ENCODE measurements at places on chromosomes 2 and 18.

DNA sequence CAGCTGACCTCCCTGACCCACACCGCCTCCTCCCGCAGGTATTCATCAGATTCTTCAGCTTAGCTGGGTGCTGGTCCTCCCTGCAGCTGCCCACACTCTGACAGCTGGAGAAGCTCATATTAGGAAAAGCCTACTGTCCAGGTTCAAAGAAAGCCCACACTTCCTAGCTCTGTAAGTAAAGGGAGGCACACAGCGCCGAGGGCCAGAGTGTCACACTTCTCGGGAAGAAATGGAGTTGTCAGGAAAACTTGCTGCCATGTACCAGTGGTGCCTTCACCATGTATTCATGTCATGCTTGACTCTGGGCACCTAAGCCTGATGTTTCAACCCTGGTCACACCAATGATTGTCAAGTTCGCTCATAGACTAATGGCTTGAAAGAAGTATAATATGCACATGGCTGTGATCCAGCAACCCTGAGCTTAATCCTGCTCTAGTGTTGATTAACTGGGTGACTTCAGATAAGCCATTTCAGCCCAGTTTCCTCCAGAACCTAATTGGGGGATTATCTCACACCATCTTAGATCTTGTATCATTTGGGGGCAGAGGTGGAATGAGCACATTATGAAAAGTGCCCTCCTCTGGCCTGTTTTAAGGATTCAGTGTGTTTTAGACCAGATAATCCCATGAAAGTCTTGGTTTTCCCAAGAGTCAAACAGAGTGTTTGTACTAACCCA, 180.3 kb upstream of the PARD3B start:
- DNase-seq = no peak

- DNase-seq = no peak
Observed at GRCh38 chr18:62334120-62334519, 9.0 kb downstream of the TNFRSF11A start.

DNA sequence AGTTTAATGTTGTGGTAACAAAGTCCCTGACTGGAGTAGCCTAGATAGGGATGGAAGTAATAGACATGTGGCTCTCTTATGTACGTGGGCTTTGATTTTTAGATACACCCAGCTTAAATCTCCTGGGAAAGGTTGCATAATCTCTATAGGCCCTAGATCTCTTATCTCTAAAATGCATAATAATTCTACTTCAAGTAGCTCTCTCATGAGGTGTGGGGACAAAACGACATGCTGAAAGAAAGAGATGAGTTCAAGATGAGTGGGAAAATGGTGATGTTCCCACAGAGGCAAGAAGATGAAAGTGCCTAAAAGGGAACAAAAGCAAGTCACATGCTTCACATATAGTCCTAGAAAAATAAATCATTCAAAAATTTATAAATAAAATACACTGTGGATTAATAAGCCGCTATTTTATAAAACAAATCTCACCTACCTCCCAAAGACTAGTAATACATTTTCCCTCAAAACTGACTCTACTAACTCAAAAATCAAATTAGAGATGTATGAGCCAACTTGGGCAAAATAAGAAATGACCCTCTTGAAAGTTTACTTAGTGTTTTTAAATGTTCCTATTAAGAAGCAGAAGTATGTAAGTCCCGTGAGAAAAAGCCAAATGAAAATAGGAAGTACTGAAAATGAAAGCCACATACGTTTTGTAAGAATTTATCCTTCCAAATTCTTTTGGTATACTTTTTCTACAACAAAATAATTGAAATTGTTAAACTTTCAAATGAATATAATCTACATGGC, 148.2 kb upstream of the ITGA4 start:
- DNase-seq = no peak

GRCh38 chr2:105934467-105934866, 189.8 kb downstream of the NCK2 start:
- DNase-seq = no peak

DNA sequence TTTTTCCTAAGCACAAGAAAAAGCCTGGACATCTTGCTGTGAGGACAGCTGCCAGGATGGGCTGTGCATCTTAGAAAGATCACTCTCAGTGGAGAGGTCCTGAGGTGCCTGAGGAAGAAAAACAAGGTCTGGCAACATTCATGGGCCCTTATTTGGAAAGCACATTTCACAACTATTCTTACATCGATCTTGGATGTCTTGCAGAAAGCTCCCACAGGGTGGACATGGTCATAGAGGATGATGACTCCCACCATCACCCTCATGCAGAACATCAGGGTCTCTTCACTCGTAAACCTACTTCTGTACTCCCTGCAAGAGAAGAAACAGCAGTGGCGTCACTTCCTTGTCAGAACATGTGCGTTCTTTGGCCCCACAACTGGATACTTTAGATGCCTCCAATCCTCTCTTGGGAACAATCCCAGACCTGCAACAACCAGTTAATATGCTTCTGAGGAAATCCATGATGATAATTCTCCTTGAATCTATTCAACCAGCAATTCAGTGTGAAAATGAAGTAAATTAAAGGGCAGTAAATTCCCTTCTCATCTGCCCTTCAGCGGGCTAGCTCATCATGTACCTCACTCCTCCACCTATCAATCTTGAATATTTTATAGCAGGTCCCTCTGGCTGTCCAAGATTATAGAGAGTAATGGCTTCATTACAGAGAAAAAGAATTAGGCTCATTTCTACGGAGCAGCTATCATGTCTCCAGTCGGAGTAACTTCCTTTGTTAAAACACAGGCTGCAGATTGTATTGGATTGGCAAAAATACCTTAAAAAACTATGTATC, 106.2 kb downstream of the CYRIA start:
- no peak for DNase-seq

DNA sequence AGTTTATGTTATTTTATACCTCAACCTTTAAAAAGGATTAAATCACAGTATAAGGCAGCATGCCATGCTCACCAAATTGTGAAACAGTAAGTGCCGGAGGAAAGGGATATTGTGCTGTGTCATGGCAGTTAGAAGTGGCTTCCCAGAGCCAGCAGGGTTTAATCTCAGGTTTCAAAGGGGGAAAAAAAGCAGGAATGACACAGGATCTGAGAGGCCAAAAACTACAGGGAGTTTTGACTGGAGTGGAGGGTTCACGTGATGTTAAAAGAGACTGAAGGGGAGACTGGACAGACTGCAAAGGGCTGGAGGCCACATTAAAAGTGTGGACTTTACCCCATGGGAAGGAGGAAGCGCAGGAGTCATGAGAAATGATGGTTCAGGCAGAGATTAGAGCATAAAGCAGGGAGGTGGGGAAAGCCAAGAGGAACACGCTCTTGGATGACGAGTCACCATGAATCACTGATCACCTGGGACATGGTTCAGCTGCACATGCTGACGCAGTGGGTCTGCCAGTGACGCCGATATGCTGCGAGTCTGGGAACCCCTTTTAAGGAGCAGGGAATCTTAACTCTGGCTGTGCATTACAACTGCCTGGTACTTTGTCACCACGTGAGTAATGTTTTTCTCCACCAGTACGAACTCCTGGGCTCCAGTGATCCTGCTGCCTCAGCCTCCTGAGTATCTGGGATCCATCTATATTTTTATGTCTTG, 6.1 kb downstream of the CHMP1B start:
- no peak for DNase-seq

GRCh38 chr2:173819852-173820251, 145.3 kb downstream of the SP3 start:
- no peak for DNase-seq

DNA sequence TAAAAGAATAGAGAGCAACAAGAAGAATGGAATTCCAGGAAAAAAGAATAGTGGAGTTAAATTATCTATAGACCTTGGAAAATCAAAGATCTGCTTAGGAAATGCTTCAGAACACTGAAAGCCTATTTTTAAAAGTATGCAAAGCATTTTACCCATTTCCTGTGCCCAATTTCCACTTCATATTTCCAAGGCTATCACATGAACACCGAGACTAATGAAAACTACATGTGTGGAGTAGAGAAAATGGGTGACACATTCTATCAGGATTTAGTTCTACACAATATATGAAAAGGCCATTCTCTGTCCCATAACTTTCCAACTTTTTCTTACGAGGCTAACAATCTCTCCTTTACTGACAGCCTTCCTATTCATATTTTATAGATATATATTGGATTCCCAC, 279.4 kb downstream of the CCDC178 start:
- no peak for DNase-seq

DNA sequence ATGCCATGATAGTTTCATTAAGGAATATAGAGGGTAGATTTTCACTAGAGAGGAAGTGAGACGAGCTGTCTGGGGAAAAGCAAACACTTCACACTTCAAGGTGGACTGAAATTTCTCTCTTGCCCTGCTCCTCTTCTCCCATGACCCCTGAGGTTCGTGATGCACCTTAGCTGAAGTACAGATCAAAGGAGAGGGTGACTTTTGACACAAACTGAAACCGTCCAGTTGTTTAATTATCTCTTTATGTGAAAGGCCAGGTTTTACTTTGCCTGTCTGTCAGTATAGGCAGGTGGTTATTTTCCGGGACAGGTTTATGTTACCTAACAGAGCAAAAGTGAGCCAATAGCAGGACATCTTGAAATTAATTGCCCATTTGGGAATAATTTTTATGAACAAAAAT, 41.0 kb upstream of the FOXI3 start:
- DNase-seq = no peak

DNA sequence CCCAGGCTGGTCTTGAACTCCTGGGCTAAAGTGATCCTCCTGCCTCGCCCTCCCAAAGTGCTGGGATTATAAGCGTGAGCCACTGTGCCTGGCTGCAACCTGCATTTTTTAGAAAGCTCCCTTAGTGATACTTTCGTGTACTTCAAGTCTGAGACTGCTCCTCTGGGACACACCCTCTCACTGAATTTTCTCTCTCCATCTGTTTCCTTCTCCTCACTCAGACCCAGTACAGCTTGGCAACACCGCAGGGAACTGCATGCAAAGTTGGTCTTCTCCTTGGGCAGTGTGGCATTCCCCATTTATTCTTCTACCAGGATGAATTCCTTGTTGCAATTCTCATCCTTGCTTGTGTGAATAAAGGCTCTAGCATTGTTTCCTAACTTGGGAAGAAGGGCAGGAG, 175.9 kb downstream of the LPIN1 start:
- no peak for DNase-seq

DNA sequence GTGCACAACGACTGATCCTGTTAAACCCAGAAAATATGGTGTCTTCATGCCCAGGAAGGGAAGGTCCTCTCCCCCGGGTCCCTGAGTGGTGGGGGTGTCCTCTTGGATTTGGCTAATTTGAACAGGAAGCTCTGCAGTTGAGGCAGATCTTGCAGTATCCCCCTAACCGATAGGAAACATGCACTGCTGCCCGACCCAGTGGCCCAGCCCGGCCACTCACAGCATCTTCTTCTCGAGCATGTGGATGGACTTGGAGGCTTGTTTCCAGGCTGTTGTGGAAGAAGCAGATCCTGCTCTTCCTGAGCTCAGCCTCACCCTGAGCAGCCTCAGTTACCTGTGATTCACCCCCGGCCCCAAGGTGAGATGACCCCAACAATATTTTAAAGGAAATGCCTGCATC, 46.4 kb upstream of the ASB1 start:
- no peak for DNase-seq

DNA sequence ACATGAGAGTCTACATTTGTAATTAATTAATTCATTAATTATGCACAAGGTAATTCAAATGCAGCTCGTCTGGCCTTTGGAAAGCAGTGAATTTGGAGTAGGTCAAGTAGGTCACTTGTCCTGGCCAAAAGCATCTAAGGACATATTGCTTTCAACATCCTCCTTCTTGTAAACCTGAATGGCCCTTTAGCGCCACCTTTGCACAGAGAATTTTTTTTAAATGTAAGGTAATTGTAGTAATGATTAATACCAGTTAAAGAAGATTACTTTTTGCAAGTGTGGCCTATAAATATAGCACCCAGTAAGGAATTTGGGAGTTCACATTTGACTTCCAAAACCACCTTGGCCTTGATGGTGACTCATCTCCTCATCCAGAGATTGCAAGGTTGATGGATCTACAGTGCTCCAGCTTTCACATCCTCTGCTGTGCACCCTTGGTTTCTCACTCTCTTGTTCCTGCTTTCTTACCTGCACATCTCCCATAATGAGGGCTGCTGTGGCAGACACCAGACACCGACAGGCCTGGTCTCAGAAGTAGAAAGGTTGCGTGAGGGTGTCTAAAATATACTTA, 481.7 kb downstream of the TGIF1 start:
- DNase-seq = no peak

GRCh38 chr2:237725661-237726060, 72.9 kb upstream of the RBM44 start:
- DNase-seq = no peak

DNA sequence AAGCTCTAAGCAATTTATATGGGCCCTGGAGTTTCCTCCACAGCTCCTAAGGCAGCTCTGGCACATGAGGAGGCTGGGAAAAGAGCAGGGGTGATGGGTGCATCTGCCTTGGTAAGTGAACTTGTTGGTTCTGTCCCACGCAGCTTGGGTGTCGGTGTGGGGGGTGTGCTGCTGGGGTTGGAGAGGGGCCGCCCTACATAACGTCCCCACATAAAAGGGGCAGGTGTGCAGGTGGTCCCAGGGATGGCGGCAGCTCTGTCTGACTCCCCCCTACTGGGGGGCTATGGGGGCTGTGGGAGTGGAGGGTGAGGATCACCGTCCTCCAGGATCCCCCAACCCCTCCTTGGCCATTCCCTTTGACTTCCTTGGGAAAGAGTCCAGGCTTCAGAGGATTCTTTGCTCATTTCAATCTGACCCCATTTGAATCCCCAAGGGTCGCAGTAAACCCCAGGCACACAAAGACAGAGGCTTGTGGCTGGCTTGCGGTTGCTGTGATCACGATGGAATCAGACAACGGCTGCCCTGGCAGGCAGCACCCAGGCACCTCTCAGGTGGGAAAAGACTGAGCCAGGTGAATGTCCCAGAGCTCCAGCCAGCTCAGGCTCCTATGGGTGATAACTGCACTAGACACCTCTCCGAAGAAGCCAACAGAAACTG, 34.5 kb upstream of the CD8A start:
- no peak for DNase-seq

DNA sequence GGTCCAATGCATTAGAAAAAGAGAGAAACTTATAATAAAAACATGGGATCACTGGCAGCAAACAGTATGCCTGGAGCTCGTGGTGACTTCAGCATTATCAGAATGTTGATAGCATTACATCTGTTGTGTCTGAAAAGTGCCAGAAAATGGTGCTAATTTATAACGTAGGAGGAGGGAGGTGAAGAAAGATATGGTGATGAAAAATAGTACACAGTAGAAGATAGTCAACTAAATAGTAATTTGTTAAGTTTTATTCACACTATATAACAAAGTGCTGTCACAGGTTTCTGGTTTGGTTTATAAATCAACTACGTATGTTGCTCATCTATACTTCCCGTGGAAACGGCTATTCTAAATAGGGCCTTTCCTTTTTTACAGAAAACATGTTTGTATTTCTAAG, 117.4 kb downstream of the LRRTM1 start:
- no peak for DNase-seq

- DNase-seq = no peak
Observed at GRCh38 chr2:200373973-200374416, 67.5 kb downstream of the SPATS2L start.

DNA sequence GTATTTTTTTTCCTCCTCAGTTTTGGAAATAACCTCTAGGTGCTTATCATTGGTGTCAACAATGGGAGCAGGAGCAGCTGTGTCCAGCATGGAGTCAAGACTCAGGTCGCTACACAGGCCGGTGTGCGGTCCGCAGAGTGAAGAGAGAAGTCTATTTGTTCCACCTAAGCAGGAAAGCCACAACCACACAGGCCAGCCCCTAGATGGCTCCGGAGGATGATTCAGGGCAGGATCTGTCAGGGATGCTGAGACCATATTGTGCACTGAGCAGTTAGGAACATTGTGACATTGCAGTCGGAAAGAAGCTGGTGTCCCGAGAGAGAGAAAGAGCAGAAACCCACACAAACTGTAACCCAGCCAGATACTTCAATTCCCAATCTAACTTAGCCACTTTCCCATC, 136.9 kb downstream of the GAREM1 start:
- DNase-seq = no peak

GRCh38 chr18:9608298-9608697, 6.1 kb downstream of the PPP4R1 start:
- DNase-seq = no peak
